ENCODE measurements at places on chromosomes 13 and 19. TPM values are rescaled to one million over a fixed set of nuclear protein-coding genes. Genes with fewer than 3 reads are reported as not detected.

GRCh38 chr13:110648848-110649421 lies 33.6 kb downstream of the NAXD start:
- no peaks in the 10 kb centered on the region for H3K36me3 ChIP-seq
- no peak overlapping the region for H3K27ac ChIP-seq
- H3K4me3 ChIP-seq: no peak overlapping the region
- H3K27me3 ChIP-seq: no peaks in the 10 kb centered on the region
- H3K4me1 ChIP-seq: peaks cover 4% of the 10 kb centered on the region

- no peak overlapping the region for H3K27ac ChIP-seq
- H3K4me3 ChIP-seq: no peak overlapping the region
- DNase-seq: no peak
- H3K36me3 ChIP-seq: no peaks in the 10 kb centered on the region
- no peaks in the 10 kb centered on the region for H3K27me3 ChIP-seq
- H3K4me1 ChIP-seq: peaks cover 10% of the 10 kb centered on the region
Measured at GRCh38 chr19:15123031-15123890, 16.1 kb downstream of the SYDE1 start.

DNA sequence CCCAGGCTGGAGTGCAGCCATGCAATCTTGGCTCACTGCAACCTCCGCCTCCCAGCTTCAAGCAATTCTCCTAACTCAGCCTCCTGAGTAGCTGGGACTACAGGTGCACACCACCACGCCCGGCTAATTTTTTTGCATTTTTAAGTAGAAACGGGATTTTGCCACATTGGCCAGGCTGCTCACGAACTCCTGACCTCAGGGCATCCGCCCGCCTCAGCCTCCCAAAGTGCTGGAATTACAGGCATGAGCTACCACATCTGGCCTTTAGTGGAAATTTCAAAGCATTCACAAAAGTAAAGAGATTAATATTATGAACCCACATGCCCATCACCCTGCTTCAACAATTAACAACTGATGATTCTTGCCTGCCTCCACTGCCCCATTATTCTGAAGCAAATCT lies 20.5 kb upstream of the LATS2 start:
- no peak overlapping the region for H3K27ac ChIP-seq
- no peaks in the 10 kb centered on the region for H3K36me3 ChIP-seq
- no peaks in the 10 kb centered on the region for H3K4me1 ChIP-seq
- H3K4me3 ChIP-seq: no peak overlapping the region
- no peak for DNase-seq

- H3K4me3 ChIP-seq: no peak overlapping the region
- no peak for DNase-seq
- H3K36me3 ChIP-seq: no peaks in the 10 kb centered on the region
- no peak overlapping the region for H3K27ac ChIP-seq
Measured at GRCh38 chr13:74449811-74450524, 315.8 kb upstream of the KLF12 start.

DNA sequence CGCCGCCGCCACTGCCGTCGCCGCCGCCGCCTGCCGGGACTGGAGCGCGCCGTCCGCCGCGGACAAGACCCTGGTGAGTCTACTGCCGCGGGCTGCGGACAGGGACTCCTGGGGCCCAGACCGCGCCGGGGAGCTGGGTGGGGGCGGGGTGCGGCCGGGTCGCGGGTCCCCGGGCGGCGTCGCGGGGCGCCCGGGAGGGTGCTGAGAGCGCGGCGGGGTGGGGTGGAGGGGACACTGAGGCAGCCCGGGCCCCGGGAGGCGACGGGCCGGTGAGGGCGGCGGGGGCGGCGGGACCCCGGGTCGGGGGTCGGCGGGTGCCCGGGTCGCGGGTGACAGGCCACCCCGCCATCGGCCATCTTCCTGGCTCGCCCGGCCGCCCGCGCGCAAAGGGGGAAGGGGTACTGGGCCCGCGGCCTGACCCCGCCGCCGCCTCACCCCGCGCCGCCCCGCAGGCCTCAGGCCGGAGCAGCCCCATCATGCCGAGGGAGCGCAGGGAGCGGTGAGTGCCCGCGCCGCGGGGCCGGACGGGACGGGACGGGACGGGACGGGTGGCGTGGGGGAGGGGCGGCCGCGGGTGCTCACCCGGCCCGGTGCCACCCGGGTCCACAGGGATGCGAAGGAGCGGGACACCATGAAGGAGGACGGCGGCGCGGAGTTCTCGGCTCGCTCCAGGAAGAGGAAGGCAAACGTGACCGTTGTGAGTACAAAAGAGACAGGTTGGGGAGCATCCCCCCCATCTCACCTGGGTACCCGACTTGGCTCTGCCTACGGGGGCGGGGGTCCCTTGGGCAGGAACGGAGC lies 489 bp downstream of the CCNE1 start:
- peak overlapping the region; percentile 48 for H3K4me3 ChIP-seq
- no peak for DNase-seq
- no peaks in the 10 kb centered on the region for H3K27me3 ChIP-seq
- no peaks in the 10 kb centered on the region for H3K36me3 ChIP-seq
- no peak overlapping the region for H3K27ac ChIP-seq

- no peak for DNase-seq
- H3K27me3 ChIP-seq: no peaks in the 10 kb centered on the region
- no peak overlapping the region for H3K27ac ChIP-seq
- no peaks in the 10 kb centered on the region for H3K4me1 ChIP-seq
- H3K4me3 ChIP-seq: no peak overlapping the region
Measured at GRCh38 chr13:59748046-59748445, 415.7 kb downstream of the DIAPH3 start.

DNA sequence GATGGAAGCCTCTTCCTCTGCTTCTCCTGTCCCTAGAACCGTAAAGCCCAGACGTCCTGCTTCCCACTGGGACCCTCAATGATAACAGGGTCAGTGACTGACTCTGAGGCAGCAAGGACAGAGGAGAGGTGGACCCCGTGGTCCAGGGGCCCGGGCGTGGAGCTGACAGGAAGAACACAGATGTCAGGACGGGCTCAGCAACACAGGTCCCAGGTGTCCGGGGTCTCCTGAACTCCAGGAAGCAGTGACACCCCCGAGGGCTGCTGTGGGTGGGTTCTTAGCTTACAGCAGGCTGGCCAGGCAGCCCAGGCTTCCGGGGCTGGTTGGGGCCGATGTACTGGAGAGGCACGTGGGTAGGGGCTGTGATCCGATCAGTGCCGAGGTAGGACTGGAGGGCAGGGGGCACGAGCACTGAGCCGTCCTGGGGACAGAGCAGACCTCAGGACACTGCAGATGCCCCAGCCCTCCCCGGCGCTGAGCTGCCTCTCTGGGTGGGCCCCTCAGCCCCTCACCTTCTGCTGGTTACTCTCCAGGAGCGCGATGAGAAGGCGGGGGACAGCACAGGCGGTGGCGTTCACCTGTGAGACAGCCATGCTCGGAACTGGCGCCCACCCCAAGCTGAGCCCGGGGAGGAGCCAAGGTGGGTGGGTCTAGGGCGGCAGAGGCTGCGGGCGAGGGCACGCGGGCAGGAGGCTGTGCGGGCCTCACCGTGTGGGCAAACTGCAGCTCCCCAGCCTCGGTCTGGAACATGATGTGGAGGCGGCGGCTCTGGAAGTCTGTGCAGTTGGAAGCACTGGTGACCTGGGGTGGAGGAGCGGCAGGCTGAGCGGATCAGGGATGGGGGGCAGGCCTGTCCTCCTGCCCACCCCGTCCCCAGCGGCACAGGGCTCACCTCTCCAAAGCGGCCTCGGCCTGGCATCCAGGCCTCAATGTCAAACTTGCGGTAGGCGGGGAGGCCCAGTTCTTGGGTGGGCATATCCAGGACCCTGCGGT lies 3.6 kb upstream of the CCER2 start:
- DNase-seq: no peak
- no peak overlapping the region for H3K27ac ChIP-seq
- H3K4me3 ChIP-seq: no peak overlapping the region
- H3K27me3 ChIP-seq: no peaks in the 10 kb centered on the region

GRCh38 chr13:63024458-63024857 lies 1608.8 kb upstream of the PCDH20 start:
- H3K27ac ChIP-seq: no peak overlapping the region
- H3K36me3 ChIP-seq: no peaks in the 10 kb centered on the region
- H3K4me1 ChIP-seq: no peaks in the 10 kb centered on the region

DNA sequence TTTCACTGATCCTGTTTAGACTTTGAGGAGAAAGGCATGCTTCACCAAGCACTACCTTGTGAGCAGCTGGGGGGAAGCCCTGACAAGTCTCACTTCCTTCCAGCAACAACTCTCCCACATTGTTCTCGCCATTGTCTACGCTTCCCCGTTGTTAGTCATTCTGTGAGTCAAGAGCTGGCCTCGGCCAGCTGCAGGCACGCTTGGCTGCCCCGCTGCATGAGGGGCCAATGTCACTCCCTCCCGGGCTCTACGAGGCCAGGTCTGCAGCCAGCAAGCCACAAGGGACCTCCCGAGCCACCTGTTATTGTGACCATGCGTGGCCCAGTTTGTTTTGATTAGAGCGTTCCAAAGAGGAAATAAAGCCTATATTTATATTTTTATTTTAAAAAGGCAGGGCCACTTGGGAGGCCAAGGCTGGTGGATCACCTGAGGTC lies 220.9 kb downstream of the FOXO1 start:
- H3K36me3 ChIP-seq: no peaks in the 10 kb centered on the region
- peak; percentile 29 for DNase-seq
- no peak overlapping the region for H3K27ac ChIP-seq
- H3K4me1 ChIP-seq: peaks cover 12% of the 10 kb centered on the region
- no peak overlapping the region for H3K4me3 ChIP-seq

- peaks cover 5% of the 10 kb centered on the region for H3K4me1 ChIP-seq
- no peaks in the 10 kb centered on the region for H3K27me3 ChIP-seq
- DNase-seq: no peak
- H3K27ac ChIP-seq: no peak overlapping the region
Measured at GRCh38 chr13:76848596-76848995, 37.6 kb downstream of the KCTD12 start.

GRCh38 chr19:12656899-12657571 lies 9.5 kb downstream of the MAN2B1 start:
- DNase-seq: no peak
- no peak overlapping the region for H3K27ac ChIP-seq
- no peaks in the 10 kb centered on the region for H3K36me3 ChIP-seq

DNA sequence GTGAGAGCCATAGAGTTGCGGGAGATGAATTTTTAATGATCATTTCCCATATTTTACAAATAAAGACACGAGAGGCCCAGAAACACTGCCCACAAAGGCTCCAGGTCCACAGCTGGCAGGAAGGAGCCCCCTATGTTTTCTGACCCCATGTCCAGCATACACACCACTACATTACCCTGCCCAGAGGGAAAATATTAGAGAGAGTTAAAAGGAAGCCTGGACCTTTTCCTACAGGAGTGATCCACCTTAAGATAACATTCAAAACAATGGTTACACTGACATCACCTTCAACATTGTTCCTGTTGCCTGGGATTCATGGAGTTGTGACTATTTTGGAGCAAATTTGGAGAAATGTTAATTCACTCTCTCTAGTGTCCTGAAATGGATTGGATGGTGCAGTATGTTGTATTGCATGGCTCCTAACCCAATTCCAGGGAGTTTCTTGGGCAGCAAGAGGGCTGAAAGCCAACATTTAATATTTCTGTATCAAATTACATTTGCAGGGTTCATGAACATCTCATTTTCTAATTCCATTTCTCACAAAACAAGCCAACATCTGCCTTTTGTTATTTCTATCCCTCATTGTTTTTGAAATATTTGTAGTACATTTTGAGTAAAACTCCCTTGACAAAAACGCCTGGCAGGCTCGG lies 172.5 kb downstream of the DLEU7 start:
- no peak overlapping the region for H3K4me3 ChIP-seq
- no peaks in the 10 kb centered on the region for H3K36me3 ChIP-seq
- no peaks in the 10 kb centered on the region for H3K4me1 ChIP-seq
- H3K27ac ChIP-seq: no peak overlapping the region
- no peaks in the 10 kb centered on the region for H3K27me3 ChIP-seq

GRCh38 chr19:46426506-46427162 lies 2.1 kb downstream of the PNMA8C start:
- no peaks in the 10 kb centered on the region for H3K36me3 ChIP-seq
- no peaks in the 10 kb centered on the region for H3K27me3 ChIP-seq
- DNase-seq: peak; percentile 92
- H3K4me3 ChIP-seq: peak overlapping the region; percentile 44

DNA sequence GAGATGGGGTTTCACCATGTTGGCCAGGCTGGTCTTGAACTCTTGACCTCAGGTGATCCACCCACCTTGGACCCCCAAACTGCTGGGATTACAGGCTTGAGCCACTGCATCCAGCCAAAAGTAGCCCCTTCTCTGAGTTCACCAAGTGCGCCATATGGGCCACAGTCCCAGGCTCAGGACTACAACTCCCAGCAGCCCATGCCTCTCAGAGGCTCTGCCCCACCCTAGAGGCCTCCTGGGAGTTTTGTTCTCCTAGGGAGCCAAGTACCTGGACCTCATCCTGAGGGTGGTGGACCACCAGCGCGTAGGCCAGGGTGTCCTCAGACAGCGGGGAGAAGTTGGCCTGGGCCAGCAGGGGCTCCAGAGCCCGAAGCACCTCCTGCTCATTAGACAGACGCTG lies 18.8 kb downstream of the TMEM143 start:
- H3K27me3 ChIP-seq: no peaks in the 10 kb centered on the region
- H3K36me3 ChIP-seq: no peaks in the 10 kb centered on the region
- peaks cover 2% of the 10 kb centered on the region for H3K4me1 ChIP-seq
- H3K27ac ChIP-seq: no peak overlapping the region

DNA sequence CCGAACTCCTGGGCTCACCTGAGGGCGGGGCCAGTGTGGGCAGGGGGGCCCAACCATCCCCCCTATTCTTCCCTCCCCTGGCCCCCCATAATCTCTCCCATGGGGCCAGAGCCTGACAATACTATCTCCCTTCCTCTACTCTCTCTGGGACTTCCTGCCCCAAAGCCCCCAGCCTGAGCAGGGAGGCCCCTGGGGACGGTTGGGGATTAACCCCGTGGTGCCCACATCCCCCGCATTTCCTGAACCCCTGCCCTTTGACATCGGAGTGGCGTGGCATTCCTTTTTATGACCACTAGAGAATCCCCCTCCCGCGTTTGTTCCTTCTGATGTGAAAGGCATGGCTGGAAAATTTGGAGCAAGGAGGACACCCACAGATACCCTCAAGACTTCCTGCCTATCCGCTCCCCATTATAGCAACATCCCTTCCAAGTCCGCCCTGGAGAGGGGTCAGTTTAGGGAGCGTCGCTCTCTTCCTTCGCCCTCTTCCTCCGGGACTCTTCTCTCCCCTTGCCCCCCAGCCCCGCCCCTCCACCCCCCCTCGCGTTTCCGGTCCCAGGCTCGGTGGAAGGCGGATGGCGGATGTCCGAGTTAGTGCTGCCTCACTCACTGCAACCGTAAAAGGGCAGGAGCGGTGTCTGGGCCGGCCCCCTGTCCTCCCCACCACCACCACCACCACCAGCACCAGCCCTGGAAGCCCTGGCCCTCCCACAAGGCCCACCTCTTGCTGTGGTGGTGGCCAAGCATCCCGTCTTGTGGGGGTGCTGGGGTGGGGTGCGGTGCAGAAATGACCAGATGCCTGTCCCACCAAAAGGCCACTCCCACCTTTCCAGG lies 1.8 kb downstream of the VASP start:
- H3K27ac ChIP-seq: peak overlapping the region; percentile 67
- H3K36me3 ChIP-seq: no peaks in the 10 kb centered on the region
- H3K4me3 ChIP-seq: peak overlapping the region; percentile 94
- peak; percentile 66 for DNase-seq
- H3K4me1 ChIP-seq: peaks cover 9% of the 10 kb centered on the region
- no peaks in the 10 kb centered on the region for H3K27me3 ChIP-seq

The TMEM255B gene
- total RNA-seq: 0.60 TPM

The FXYD1 gene
- total RNA-seq: 204 TPM

The DPY19L3 gene
- total RNA-seq: 37.1 TPM

The LAIR1 gene
- total RNA-seq: 7.0 TPM

The MBD3L3 gene
- not detected for total RNA-seq

The FLT1 gene
- 5.8 TPM for total RNA-seq

The AP1M2 gene
- not detected for total RNA-seq

The C1QTNF9 gene
- total RNA-seq: not detected

Measured in ovary (tissue), 10 donors.